Activated CD8-positive, alpha-beta memory T cell treated with anti-CD3 and anti-CD28 coated beads for 1 hour (primary cell): ENCODE measurements at places on chromosomes 1 and 21.

DNA sequence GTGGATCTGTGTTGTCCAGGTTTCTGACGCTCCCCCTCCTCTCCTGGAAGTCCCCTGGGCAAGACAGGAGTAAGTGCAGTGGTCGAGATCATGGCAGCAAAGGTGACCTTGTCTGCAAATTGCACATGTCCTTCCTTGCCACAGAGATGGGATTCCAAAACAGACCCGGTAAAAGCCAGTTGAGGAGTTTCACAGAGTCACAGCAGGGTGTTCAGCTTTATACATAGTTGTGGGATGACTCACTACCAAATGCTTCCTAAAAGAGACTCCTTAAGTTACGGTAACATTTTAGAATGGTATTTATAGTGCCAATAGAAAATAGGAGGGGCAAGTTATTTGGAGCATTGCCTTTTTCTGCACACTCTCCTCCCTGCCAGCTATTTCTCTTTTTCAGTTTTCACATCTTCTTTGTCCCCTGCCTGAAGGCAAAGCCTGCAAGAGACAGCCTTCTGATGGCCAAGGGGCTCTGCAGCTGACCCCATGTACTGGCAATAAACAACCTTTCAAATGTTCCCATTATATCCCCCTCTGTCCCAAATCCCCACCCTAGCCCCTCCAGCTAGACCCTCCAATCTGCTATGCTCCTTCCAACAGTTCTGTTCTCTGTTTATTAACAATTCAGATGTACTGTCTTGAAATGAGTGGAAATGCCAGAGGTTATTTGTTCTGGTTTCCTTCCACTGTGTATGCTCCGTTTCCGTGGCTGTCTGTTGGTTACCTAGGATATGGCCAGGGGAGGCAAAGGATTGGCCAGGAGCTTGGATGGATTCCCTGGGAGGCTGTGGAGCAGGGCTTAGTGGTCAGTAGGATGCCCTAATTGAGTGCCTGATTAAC lies 115.0 kb downstream of the TGFB2 start:
- no peak for DNase-seq

GRCh38 chr1:46152016-46152415 lies 19.6 kb upstream of the PIK3R3 start:
- no peak for DNase-seq

DNA sequence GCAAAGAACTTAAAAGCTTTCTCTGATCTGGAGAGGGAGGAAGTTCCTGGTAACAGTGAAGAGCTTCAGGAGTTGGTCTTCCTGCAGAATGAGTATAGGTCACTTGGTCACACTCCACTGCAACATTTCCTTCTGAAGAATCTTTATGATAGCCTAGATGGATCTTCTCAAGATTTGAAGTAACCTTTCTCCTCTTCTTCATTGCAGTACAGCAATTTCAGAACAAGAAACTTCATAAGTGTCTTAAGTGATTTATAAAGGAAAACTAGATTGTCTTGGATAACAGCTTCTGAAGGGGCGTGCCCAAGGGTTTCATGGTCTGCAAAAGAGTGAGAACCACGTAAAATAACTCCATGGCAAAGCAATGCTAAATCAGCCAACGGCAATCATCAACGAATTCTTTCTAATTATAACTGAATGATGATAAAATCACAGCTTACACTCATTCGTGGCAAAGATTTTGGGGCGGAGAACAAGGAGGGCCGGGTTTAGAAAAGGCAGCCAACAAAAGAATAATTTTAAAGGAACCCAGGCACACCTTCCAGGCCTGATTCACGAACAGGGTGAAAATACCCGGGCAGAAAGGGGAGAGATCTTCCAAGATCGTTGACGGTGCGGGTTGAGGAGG lies 53.9 kb upstream of the ASPM start:
- no peak for DNase-seq

GRCh38 chr1:50705699-50706098 lies 254.4 kb downstream of the FAF1 start:
- no peak for DNase-seq

GRCh38 chr21:42414066-42414465 lies 10.4 kb downstream of the UBASH3A start:
- no peak for DNase-seq

- no peak for DNase-seq
Observed at GRCh38 chr1:206971029-206971655, 882 bp upstream of the FCAMR start.

GRCh38 chr21:44932408-44933181 lies 7.2 kb upstream of the SLX9 start:
- DNase-seq = peak; percentile 67

- no peak for DNase-seq
Observed at GRCh38 chr1:171142416-171143385, 42.4 kb upstream of the FMO2 start.

DNA sequence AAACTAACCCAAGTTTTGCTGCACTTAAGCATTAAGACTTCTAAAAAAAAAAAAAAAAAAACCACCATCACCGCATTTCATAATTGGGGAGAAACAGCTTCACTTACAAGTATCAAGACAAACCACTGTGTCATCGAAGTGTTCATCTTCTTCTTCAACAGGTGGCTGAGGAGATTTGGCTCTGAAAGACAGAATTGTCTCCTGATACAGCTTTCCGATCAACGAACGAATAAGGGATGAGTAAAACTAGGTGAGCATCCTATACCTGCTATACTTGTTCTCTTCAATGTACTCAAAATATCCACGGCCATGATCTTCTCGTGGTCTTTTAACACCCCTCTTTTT lies 2.0 kb downstream of the HNRNPU start:
- DNase-seq = no peak

DNA sequence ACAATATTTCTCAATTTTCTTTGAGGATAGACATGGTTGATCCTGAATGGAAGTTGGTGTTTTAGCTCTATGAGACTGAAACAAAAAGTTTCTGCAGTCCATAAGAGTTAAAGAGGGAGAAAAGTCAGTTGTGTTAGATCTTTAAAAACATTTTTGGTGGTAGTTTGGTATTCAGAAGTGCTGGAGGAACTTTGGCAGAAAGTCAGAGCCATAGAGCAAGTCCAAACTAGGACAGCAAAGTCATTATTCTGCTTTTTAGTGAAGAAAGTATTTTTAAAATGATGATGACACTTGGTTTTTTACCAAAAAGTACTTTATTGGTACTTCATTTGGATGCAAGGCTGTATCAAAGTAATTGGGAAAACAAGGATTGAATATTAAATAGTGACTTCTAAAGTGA lies 41.8 kb downstream of the FNBP1L start:
- no peak for DNase-seq
